ENCODE measurements at places on chromosomes 1 and 21.
A peak's percentile ranks its signal among the peaks of the same experiment; 100 is the strongest.

DNA sequence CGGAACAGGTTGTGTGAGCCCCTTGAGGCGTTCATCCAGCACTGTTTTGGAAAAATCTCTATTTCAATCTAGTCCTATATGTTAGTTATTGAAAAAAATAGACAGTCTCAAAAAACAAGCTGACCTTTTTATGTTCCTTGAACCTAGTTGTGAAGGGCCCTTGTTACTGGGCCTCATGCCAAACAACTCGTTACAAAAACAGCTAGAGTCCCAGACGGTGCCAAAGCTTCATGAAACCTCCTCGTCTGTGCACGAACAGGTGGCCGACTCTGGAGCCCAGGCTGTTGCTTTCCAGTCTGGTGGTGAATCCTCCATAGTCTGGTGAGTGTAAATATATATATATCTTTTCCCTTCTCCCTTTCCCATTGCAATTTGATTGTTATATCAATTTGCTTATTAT, at the start of gene CHIA:
TSS of gene CHIA (plus strand) at position 222 of the 400 bp plus-strand sequence. CDS start 19,617 bp downstream, outside the sequence.
- DNase-seq, result no peak

DNA sequence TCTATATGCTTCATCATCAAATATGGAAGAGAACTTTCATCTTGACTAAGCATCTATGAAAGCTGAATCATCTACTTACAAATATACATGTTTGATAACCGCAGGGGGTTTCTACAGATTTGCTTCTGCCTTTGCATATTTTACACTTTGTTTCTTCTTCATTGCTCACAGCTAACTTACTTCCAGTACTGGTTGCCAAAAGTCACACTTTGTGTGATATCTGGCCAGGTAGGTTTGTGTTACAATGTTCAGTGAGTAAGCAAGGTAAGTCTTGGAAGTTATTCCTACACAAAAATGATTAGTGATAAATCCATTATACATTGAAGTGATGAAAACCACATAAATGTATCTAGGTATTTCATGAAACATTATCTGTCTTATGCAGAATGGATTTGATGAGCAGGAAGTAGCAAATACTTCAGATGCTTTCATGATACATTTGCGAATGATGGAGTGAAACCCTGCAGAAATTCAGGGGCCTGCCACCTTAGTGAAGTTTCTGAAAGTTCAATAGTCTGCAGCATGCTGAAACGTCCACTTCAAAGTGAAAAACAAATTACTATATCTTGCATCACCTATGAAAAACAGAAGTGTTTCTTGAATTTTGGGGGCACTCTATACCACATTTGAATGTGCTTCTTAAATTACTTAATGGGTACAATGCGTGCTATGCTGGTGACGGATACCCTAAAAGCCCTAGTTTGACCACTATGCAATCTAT, 187.3 kb downstream of the ATP6V1G3 start:
- DNase-seq, result no peak

DNA sequence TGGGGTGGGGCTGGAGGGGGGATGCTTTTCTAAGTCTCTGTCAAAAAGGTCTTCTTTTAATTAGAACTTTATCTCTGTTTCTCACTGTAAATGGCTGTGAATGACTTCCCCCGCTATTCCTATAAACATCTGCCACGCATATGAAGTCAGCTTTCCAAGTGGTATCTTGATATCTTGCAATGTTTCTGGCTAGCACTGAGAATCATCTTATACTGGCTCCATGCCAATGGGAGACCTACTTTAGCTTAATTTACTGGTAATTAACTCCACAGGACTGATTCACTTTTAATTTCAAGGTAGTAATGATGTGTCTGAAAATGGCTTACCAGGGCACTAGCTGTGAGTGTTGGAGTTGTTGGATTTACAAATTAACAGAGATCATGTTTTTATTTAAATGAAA, 4.3 kb downstream of the GPR88 start:
- DNase-seq, result no peak

DNA sequence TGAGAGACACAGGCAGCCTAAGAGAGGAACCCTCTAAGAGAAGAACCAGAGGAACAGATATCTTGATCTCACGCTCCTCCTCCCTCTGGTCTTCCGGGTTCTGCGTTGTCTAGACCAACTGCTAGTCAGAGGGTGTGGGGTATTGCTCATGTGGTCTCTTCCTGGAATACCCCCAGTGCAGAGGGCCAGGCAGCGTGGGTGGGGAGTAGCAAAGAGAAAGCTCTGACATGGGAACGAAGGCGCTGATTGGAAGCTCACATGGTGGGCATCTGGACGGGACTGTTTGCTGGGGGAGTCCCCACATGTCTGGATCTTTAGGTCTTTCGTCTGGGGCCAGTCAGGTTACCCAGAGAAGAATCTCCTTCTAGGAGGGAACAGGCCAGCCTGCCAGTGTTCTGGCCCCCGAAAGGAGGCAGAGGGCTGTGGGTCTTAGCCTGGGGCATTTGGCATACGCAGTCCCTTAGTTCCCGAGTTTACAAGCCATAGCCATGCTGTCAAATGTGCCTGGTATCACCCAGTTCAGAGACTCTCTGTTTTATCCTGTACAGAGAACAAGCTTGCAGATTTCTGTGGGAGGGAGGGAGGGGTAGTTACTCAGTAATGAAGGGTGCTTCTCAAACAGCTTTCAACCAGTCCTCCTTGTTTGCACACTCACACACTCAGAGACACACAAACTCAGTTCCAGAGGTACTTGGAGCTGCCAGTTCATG, 18.3 kb upstream of the IL6R start:
- DNase-seq, result peak; percentile 79

- DNase-seq, result no peak
These were observed 380.7 kb downstream of the MATN1 start for GRCh38 chr1:30342535-30343141.

- no peak for DNase-seq
These were observed 13.9 kb downstream of the RASAL2 start for GRCh38 chr1:178107823-178108222.
